ENCODE measurements at places on chromosomes 3 and 15. TPM values are rescaled to one million over a fixed set of nuclear protein-coding genes. Genes with fewer than 3 reads are reported as not detected.

The C3orf20 gene
- total RNA-seq, result not detected

The FAM81A gene
- total RNA-seq, result 0.76 TPM

The THAP10 gene
- total RNA-seq, result not detected

The NEIL1 gene
- total RNA-seq, result 16.2 TPM

The AADACL2 gene
- not detected for total RNA-seq

The ZIC4 gene
- total RNA-seq, result not detected

The GREM1 gene
- not detected for total RNA-seq

DNA sequence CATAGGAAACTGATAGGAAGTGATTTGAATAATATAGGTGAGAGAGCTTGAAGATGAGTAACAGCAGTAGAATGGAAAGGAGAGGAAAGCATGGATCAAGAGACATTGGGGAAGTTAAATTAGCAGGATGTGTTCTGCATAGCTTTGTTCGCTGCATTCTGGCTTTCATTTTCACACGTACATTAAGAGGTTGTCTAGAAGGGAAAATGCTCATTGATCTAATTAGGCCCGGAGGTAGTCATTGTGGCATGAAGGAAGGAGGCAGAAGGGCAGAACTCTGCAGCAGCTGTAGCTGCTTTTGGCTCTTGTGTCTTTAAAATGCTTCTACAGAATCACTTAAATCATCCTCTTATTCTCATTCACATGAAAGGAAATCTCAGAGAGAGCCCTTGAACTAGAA lies 40.3 kb downstream of the KCNAB1 start:
- DNase-seq, result no peak

- DNase-seq, result no peak
Measured at GRCh38 chr3:131047582-131047981, 20.9 kb downstream of the NEK11 start.

DNA sequence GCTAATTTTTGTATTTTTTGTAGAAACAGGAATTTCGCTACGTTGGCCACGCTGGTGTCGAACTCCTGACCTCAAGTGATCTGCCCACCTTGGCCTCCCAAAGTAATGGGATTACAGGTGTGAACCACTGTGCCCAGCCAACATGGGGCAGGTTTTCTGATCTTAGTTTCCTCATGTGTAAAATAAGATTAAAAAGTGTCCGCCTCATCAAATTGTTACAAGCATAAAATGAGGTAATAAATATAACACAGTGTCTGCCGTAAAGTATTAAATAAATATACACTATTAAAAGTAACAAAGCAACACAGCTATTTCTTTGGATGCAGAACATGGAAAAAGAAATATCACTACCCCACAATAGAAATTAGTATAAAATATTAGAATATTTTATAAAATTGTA lies 16.4 kb upstream of the COMMD2 start:
- no peak for DNase-seq

GRCh38 chr3:173587055-173587454 lies 189.5 kb downstream of the NLGN1 start:
- no peak for DNase-seq

DNA sequence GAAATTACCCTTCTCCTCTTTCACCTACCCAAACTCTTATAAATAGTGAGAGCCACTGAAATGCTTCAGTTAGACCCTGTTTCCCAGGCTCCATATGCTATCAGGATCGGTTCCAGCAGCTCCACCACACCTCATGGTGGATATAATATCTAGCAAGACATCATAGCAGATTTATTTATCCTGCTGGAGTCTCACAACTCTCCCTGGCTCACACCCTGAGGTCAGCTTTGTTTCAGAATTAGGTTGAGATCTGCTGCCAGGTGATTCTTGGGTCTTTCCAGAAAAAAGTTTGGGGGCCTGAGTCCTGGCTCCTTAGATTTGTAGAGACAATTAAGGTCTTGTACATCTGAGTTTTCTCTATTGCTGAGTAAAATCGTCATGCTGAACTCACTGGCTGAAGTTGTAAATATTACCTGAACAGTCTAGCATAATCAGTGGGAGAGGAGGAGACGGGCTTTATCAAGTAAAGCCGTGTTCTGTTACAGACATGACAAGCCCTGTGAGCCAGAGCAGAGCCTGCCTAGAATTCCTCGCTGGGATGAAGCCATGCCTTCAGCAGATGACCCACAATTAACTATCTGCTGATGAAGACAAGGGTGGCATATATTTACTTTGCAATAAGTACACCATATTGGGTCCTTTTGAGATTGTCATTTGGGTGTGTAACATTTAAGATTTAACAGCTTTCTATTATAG lies 131.6 kb downstream of the STAC start:
- no peak for DNase-seq

GRCh38 chr3:126342211-126342610 lies 15.0 kb downstream of the KLF15 start:
- DNase-seq, result no peak

DNA sequence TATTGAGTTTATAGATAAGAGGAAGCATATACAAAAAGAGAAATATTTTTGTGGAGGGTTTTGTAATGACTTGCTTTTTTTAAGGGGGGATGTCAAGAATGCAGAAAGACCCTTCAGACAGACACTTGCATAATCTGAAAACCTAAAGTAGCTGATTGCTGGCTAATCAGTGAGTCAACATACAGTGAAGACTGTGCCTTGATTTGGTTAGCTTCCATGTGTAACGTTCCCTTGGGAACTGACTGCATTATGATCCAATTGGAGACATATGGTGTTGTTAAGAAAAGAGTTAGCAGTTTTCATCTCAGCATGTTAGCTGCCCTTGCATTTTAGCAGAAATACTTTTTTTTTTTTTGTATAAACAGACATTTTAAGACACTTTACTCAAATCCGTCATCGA lies 483.2 kb downstream of the RBMS3 start:
- DNase-seq, result no peak
